Stimulated activated naive CD4-positive, alpha-beta T cell (primary cell): ENCODE measurements at places on chromosomes 3 and 15.

- DNase-seq = no peak
Measured at GRCh38 chr15:75702436-75702835, 10.2 kb downstream of the CSPG4 start.

DNA sequence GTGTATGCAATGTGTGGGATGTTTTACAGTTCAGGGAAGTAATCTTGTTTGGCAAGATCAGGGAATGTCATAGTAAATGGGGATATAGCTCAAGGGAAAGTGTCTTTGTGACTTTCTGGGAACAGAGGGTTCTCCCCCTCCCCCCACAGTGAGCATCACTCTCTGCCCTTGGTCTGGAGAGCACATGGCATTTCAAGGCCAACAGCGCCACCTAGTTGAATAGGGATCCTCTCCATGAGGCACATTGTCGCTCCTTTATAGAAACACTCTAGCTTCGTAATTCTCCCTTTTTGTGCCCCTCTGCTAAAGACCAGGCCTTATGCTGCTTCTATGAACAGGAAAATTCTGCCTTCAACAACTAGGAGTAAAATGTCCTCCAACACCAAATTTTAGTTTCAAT, 37.1 kb upstream of the ARNT2 start:
- no peak for DNase-seq

GRCh38 chr3:20099060-20099459, 58.8 kb downstream of the KAT2B start:
- no peak for DNase-seq

GRCh38 chr15:101206176-101206591, 45.7 kb downstream of the CHSY1 start:
- peak; percentile 35 for DNase-seq

DNA sequence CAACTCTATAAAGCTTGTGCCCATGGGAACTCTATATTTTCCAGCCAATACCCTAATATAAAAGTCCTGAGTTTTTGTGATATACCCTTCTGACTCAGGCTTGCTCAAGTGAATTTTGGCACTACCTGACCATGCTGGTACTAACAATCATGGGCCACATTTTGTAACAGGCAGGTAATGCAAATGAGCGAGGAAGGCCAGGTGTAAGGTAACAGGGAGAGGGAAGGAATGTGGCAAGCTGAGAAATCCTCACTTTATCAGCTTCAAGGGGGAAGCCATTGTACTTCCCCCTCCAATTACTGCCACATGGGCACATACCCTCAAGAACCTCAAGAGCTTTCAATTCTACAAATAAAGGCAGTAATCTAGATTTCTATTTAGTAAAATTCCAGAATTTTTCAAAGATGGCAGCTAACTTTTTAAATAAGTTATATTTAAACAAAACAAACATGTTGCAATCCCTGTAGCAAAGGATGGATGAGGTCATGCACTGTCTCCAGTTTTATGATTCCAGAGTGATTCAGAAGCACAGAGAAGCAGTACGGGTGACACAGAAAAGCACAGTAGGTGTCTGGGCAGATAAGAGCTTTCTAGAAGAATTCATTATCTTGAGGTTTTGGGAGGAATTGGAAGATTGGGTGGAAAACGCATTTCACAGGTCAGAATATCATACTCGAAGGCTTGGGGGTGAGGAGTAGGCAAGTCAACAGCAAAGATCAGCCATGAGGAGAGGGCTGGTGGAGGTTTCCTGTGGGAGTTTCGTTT, 87.6 kb downstream of the FOXP1 start:
- no peak for DNase-seq

DNA sequence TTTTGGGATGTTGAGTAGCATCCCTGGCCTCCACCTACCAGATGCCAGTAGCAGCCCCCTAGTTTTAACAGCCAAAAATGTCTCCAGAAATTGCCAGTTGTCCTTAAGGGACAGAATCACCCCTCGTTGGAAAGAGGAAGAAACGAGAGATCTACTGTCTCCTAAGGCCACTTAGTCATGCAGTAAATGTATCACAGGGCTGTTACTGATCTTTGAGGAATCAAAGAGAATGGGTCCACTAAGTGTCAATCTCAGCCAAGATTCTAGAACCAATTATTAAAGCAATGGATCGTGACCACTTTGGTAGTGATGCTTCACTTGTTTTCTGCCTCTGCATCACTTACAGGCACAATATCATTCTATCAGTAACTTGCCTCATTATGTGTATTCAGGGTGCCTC, 26.4 kb downstream of the POLG start:
- DNase-seq = no peak

- no peak for DNase-seq
Measured at GRCh38 chr3:10817506-10817905, 1.5 kb downstream of the SLC6A11 start.

GRCh38 chr3:122767540-122768372, 25.9 kb downstream of the HSPBAP1 start:
- no peak for DNase-seq

DNA sequence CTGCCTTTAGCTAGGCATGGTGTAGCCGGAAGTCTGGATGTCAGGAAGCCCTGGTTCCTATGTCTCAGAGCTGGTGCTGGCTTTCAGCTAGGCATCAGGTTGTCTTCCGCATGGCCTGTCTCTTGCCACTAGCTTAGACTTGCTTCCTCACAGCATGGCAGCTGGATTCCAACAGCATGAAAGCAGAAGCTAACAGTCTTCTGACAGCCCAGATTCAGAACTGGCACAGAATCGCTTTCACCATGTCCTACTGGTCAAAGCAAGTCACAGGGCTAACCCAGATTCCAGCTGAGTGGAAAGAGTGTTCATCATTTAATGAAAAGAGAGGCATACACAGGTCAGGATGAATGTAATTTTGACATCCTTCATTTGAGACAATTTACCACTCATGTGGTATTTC, 1050.5 kb downstream of the ROBO2 start:
- DNase-seq = no peak

DNA sequence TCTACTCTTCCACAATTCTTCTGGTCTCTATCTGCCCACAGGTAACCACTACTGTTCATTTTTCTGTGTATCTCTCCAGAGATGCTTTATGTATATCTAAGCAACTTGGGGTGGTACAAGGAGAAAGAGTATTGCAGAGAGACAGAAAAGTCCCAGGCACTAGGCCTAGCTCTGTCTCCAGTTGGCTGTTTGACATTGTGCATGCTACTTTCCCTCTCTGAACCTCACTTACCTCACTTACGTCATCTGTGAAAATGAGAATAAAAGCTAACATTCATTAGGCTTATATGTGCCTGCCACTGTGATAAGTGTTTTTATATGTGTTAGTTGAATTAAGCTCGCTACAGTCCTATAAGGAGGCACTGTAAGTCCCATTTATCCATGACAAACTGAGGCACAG, 76.7 kb upstream of the RNU6-1 start:
- no peak for DNase-seq

- no peak for DNase-seq
Measured at GRCh38 chr3:149449799-149450198, 24.7 kb upstream of the TM4SF4 start.

DNA sequence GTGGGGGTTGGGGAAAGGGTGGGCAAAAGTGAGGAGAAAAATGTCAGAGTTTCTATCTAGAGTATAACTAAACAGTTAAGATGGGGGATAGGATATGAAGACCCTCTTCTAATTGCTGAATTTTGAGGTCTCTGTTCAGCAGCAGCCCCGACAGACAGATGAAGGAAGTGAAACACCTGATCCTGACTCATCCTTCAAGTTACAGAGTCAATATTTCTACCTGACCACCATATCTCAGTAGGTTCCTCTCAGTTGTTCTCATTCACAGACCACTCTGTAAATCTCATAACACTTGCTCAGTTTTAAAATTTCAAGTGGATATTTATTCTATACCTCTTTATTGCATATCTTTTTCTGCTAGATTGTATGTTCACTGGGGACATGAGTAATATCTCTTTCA, 69.5 kb downstream of the CCDC54 start:
- no peak for DNase-seq

DNA sequence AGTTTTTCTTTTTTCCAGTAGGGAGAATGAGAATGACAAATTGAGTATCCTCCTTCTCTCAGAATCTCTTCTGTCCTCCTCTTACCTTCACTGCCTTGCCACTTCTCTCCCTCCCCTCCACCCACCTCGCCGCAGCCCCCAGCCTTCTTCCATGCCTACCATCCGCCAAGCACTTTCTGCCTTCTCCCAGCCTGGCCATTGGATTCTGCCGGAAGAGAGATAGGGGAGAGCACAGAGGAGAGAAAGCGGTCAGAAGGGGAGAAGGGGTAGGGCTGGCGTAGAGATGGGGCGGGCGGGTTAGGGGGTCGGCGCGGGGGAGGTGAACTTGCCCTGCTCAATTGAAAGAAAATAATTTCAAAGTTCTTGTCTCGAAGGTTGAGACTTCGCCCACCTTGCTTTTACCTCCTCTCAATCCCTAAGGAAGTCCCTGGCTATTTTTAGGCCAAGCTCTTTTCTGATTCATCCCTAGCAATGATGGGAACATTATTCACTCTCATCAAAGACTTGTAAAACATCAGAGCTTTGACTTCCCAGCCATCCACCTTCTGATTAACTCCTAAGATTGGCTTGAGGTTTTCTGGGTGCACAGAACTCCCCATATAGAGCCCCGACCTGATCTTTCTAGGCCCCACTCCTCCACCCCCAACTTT, 811 bp downstream of the C3orf52 start:
- DNase-seq = no peak

DNA sequence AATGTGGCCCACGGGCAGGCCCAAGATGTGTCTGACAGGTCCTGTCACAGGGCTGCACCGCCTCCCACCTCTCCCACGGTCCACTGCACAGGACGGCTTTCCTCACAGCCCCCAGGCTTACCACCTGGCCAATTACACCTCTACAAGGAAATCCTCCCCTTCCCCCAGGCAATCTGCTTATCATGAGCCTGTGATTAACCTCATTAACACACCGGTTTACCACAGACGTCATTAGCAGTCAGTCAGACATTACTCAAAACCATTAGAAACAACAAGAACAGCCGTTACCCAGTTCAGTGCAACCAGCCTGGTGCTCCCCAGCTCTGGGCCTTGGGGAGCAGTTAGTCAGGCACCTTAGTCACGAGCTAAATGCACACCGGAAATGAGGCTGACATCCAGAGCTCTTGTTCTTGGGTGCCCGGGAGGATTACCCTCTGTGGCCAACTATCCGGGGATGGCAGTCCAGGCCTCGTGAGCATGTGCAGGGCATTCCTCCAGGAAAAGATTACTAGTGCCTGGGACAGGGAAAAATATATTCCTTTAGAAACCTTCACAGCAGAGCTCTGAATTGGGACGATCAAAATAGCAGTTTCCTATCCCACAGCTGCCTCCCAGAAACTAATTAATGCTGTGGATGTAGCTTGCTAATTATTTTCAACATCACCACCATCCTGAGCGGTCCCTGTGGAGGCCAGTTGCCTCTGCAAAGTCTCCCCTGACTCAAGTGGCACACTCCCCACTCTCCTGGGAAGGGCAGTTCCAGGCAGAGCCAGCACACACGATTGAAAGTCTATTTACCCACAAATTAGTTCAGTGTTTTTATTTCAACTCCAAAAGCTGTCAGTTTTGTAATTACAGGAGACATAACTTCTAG, 117.4 kb upstream of the ZBED2 start:
- no peak for DNase-seq

DNA sequence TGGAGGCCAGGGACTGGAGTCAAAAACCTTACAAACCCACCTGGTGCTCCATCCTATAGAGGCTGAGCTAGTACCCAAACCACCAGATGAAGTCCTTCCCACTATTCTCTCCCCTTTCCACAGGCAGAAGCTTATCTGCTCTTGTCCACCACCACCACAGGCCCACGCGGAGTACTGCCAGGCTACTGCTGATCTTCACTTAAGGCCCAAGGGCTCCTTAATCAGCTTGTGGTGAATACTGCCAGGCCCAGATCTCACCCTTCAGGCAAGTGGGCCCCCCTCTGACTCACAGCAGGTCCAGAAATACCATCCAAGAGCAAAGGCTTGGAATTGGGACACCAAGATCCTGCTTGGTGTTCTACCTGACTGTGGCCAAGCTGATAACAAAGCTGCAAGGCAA, 598.1 kb upstream of the CBLB start:
- no peak for DNase-seq

GRCh38 chr15:40269604-40270003, 13.3 kb downstream of the ANKRD63 start:
- DNase-seq = no peak

- no peak for DNase-seq
Measured at GRCh38 chr3:12484983-12485327, 675 bp downstream of the TSEN2 start.

DNA sequence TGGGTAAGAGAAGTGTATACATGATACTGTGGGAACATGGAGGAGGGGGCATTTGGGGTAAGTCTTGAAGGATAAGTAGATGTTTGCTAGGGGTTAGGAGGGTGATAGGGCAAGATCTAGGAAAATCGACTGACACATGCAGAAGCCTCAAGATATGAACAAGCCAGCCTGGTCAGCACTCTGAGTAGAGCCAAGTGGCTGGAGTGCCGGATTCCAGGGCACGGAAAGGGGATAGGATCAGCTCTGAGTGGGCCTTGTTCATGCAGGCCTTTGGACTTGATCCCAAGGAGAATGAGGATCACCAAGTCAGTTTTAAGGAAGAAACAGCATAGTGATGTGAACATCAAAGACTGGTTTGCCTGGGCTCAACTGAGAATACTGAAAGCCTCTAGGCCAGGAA, 24.3 kb upstream of the MANF start:
- no peak for DNase-seq

DNA sequence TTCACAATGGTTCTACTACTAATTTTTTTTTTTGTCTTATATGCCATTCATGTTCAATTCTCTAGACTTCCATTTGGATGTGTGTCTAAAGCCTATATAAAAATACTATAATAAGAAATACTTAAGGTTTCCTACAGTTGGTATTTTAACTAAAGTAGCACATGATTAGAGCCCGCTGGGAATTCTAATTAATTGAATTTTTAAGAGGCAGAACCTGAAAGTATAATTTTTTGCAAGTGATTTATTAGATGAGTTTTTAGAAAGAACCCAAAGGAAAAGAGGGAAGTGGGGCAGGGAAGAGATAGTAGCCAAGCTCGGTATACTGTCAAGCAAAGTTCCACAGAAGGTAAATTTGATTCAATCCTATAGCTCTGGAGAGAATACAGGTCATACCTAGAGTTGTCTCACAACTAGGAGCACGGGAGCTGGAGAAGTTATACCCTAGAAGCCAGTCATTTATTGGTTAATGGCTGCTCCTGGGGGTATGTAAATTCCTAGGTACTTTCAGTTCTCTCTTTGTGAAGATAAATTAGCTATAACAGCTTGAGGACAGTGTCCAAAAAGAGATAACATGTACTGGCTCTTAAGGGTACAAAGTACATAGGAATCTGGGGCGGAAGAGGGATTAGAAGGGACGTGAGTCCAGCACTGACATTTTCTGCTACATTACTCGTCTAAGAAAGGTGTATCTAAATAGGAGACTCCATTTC, 225.6 kb downstream of the CNTN6 start:
- DNase-seq = no peak
